ENCODE measurements at places on chromosomes 1 and 21.

- DNase-seq, result no peak
Measured at GRCh38 chr1:186623551-186623950, 56.7 kb downstream of the PTGS2 start.

GRCh38 chr1:223847781-223848345 lies 2.1 kb upstream of the TP53BP2 start:
- no peak for DNase-seq

DNA sequence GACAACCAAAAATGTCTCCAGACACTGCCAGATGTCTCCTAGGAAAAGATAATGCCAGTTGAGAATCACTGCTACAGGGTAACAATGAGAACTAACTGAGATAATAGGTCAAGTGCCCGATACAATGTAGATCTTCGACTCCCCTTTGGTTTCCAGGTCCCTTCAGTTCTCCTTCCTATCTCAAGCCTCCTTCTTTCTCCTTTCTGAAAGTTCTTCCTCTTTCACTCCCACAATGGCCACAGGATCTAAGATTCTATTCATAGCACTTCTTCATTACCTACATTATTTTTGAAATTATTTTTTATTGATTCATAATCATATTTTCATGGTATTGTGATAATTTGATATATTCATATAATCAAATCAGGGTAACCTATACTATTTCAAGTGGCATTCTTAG lies 6.3 kb downstream of the PFDN2 start:
- DNase-seq, result no peak

DNA sequence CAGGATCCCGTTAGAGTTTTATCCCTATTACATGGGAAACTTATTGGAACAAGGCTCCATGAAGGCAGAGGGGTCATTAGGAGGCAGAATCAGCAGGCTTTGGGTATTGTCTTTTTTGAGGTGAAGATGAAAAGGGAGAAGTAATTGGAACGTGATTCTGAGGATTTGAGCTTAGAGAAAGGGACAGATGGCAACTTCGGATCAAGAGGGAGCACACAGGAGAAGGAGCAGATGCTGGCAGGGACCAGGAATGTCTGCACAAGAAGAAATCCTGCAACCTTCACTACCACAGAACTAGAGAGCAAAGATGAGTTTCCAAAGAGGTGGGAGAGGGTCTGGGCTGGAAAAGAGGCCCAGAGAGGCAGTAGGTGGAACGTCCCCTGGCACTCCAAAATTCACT lies 202.8 kb downstream of the RRAGC start:
- DNase-seq, result no peak

GRCh38 chr1:243375596-243375995 lies 119.8 kb downstream of the SDCCAG8 start:
- no peak for DNase-seq

GRCh38 chr1:76302711-76303339 lies 228.3 kb downstream of the ST6GALNAC3 start:
- DNase-seq, result no peak

GRCh38 chr1:157893686-157894085 lies 52.1 kb upstream of the CD5L start:
- DNase-seq, result no peak

GRCh38 chr1:244757091-244757939 lies 78.1 kb upstream of the COX20 start:
- no peak for DNase-seq

DNA sequence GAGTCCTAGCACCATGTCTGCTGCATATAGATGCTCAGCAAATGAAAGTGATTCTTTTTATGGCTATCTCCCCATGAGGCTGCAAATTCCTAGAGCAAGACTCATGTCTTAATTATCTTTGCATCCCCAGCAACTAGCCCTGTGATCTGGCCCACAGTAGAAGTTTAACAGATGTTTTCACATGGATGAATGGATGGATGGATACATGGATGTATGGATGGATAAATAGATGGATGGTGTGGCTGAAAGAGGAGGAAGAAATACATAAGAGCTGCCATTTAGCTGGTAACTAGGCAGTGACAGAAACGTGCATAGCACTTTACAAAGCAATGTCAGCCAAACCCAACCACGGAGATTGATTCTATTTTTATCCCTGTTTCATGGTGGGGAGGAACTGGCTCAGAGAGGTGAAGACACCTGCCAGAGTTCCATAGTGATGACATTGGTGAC lies 32.7 kb upstream of the ZBTB40 start:
- no peak for DNase-seq

Measured in stimulated activated CD4-positive, alpha-beta T cell treated with anti-CD3 and anti-CD28 coated beads, Interleukin-15, amount 100 ng/mL, for 48 hours (primary cell).